Testis (tissue), 5 donors: ENCODE measurements at places on chromosomes 4 and X.
A peak's percentile ranks its signal among the peaks of the same experiment; 100 is the strongest.

DNA sequence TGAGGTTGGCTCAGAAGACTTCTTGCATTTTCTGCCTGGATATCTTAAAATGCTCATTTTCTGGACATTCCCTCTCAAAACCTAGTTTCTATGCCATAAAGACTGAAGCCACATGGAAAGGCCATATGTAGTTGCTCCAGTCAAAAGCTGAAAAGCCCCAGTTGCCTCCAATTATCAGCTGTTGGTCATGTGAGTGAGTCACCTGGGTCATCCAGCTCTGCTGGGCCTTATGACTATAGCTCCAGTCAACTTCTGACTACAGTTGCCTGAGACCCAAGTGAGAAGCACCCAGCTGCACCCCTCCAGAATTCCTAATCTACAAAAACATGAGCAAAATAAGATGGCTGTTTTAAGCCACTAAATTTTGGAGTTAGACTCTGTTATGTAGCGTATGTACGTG, 41.9 kb downstream of the HELQ start:
- no peak for DNase-seq

- DNase-seq, result no peak
These were observed 20.2 kb upstream of the LRBA start for GRCh38 chr4:151035328-151035727.

DNA sequence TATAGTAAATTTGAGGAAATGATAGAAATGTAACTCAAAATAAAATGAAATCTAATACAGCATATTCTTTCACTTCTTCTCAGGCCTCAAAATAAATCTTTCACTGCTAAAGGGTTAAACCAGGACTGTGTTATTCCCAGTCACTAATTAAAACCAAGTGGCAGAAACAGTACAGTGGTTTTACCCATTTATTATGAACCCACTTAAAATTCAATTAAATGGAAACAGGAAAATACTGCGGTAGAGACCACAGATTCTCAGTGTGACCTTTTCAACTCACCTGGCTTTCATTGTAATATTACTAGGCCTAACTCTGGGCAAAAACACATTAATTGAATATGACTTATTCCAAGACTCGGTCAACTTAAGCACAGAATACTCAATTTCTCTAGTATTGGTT, 176.5 kb upstream of the DKK2 start:
- DNase-seq, result no peak

GRCh38 chr4:47791965-47792364, 45.9 kb downstream of the CORIN start:
- DNase-seq, result no peak

DNA sequence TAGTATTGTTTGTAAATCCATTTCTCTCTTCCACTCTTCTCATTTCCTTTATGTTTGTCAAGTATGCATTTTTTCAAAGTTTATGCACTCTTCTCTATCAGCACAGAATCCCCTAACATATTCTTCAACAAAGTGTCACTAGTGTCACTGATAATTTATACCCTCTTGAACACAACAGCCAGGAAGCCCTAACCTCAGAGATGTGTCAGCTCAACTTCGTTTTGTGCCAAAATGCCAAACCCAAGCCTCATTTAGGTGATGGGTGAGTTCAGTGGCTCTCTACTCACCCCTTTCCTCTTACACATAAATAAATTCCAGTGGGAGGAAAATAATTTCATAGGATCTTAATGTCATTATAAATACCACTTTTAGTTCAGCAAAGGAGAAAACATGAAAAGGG, 22.4 kb upstream of the P2RY10 start:
- no peak for DNase-seq

DNA sequence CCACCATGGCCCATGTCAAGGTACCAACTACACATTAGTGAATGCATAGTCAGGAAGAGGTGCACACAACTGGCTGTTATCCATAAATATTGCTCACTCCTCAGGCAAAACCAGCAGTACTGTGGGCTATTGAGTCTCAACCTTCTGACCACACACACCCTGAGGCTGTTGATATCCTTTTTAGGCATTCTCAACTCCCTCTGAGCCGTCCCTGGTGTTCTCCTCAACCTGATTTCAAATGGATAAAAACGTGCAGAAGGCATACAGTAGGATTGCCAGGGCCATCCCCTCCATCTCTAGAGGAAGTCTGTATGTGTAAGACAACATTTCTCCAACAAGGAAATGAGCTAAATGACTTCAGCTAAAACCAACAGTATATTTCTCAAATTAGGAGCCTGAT, 98.7 kb upstream of the KLHL13 start:
- no peak for DNase-seq

- no peak for DNase-seq
These were observed 289.3 kb upstream of the GATB start for GRCh38 chr4:152050106-152050505.

- DNase-seq, result no peak
These were observed 105.1 kb downstream of the FNIP2 start for GRCh38 chr4:158873795-158874401.

DNA sequence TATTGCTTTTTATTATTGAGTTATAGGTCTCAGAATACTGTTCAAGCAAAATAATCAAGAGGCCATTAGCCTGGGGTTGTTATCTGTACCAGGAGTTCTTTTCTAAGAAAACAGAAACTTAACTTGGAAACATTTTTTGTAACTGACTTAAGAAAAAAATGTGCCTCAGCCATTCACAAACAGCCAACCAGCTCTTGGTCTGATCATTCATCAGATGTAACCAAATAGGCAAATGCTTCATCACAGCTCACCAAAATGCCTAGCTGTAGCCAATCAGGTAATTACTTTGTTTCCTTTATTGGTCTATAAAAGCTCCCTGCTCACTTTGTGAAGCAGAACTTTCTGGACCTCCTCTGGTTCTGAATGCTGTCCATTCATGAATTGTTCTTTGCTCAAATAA, 387.7 kb downstream of the FAT4 start:
- no peak for DNase-seq

DNA sequence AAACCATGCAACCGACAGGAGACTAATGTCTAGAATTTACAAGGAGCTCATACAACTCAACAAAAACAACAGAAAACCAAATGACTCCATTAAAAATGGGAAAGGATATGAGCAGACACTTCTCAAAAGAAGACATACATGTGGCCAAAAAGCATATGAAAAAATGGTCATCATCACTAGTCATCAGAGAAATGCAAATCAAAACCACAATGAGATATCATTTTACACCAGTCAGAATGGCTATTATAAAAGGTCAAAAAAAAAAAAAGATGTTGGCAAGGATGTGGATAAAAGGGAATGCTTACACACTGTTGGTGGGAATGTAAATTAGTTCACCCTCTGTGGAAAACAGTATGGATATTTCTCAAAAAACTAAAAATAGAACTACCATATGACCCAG, 50.5 kb upstream of the CHRDL1 start:
- DNase-seq, result no peak

- DNase-seq, result no peak
These were observed 40.2 kb upstream of the TET2 start for GRCh38 chr4:105106426-105106825.

- no peak for DNase-seq
These were observed 12.4 kb downstream of the LIMCH1 start for GRCh38 chr4:41550308-41550707.

DNA sequence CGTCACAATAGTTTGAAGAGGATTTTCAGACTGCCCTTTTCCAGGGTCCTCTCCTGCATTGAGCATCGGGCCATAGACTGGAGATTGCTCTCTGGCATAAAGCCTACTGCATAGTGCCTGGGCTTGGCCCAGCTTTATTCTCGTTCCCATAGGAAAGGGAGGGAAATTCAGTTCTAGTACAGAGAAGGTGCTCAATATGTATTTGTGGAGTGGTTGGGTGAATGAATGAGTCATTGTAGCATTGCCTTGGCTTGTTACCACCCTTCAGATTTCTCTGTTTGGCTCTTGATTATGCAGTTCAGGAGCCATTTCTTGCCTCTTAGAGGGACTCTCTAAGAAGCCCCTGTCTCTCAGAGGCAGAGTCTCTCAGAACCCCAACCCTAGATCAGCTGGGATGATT, 2.6 kb downstream of the TMEM35A start:
- no peak for DNase-seq

GRCh38 chr4:123014038-123014437, 91.6 kb upstream of the NUDT6 start:
- DNase-seq, result no peak

DNA sequence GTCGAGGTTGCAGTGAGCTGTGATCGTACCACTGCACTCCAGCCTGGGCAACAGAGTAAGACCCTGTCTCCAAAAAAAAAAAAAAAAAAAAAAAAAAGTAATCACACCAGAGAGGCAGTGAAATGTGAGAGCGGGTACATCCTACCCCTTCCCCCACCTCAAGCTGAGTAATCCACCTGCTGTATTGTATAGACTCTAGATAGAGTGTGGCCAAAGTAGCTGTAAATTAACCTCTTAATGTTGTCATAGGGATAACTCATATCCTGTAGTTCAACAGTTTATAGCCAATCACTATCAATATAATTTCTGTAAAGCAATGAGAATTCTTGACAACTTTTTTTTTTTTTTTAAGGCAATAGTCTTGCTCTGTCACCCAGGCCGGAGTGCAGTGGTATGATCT, 30.8 kb downstream of the TNIP2 start:
- no peak for DNase-seq

- no peak for DNase-seq
These were observed 150.5 kb upstream of the SPRY1 start for GRCh38 chr4:123246085-123246484.

DNA sequence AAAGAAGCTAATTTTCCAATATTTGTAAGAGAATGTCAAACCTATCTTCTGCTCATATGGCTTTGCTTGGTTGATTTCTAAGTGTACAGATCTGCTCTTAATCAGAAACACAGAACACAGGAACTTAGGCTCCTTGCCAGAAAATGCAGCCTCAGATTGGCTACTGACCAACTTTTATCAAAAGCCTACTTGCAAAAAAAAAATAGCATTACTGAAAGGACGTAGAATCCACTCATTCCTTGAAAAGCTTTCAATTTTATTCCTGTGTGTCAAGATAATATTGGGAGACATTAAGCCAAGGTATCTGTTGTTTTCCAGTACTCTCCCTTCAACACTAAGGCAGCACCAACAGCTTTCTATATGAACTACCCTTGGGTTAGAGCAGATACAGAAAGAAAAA, 127.6 kb upstream of the INTU start:
- peak; percentile 29 for DNase-seq

- DNase-seq, result no peak
These were observed 1.1 kb upstream of the WDR17 start for GRCh38 chr4:176064539-176064938.
